ENCODE measurements at places on chromosomes 7 and 10.

GRCh38 chr7:128100225-128100948 is 69.2 kb upstream of the LRRC4 start:
- DNase-seq, result no peak

DNA sequence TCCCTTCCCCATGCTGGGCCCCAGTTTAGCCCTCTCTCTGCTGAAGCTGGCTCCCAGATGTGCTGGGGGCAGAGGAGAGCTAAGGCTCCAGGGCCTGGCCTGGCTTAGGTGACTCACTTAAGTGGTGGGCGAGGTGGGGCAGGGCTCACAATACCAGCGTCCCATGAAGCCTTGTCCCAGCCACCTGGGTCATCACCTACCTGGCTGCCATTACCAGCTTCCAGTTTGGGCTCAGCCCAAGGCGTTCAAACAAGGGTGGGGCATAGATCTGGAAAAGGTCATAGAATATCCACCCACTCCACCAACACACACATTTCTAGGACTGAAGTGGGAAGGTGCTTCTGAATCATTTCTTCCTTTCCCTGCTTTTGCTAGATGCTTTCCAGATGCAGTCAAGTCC is 8.3 kb downstream of the KAZALD1 start:
- DNase-seq, result no peak

DNA sequence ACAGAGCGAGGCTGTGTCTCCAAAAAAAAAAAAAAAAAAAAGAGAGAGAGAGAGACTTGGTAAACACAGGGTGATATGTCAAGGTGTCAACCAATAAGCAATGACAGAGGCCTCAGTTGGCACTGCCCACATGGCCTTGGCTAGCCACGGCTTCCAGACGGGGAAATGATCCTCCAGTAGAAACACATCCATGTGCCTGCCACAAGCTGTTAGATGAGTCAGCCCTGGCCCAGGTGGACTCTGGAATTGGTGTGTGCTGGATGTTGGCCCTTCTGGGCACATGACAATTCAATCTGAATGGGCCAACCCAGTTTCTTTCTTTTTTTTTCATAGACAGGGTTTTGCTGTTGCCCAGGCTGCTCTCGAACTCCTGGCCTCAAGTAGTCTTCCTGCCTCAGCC is 13.7 kb downstream of the RFC2 start:
- no peak for DNase-seq

- peak; percentile 84 for DNase-seq
Observed at GRCh38 chr7:33109005-33109757, at the start of gene RP9. Gene RP9, minus strand, starts transcription at chr7:33109404. Its CDS starts 32 bp downstream, at chr7:33109372.

DNA sequence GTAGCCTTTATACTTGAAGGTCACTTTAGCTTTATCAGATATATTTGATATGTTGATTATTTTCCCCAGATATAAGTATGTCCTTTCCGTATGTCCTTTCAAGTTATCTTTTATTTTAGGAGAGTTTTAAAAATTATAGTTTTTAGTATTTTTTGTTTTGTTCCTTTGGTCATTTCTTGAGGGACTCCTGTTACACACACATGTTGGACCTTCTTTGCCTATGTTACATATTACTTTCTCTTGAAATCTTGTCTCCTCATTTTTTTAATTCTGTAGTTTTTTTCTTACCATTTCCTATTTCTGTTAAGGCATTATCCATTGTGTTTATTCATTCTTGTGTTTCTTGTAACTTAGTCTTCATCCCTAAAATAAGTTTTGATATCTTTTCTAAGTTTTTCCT is 23.9 kb downstream of the GLCCI1 start:
- DNase-seq, result no peak

DNA sequence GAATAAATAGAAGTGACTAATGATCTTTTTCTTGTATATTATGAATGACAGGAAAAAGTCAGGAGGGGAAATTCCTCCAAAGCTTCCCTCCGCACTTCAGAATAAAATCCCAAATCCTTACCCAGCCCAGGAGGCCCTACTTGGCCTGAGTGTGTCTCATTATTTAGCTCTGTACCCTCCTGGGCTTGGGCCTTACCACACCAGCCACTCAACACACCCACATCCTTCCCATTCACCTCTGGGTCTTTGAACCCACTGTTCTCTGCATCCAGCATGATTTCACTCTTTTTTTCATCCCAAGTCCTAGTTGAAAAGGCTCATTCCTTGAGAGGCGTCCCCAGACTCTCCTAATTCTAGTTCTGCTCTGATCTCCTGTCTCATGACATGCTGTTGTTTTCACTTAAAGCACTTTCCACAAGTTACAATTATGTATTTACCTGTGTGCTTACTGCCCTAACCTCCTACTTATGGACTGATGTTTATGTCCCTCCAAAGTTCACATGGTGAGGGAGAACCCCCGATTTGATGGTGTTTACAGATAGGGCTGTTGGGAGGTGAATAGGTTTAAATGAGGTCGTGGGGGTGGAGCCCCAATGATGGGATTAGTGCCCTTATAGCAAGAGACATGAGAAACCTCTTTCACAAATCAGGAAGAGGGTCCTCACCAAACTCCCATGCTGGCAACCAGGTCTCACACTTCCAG is 6.4 kb downstream of the NOD1 start:
- no peak for DNase-seq

- DNase-seq, result no peak
Observed at GRCh38 chr7:96993094-96993865, 12.1 kb upstream of the DLX6 start.

- peak; percentile 58 for DNase-seq
Observed at GRCh38 chr7:924541-925231, 29.8 kb downstream of the ADAP1 start.

DNA sequence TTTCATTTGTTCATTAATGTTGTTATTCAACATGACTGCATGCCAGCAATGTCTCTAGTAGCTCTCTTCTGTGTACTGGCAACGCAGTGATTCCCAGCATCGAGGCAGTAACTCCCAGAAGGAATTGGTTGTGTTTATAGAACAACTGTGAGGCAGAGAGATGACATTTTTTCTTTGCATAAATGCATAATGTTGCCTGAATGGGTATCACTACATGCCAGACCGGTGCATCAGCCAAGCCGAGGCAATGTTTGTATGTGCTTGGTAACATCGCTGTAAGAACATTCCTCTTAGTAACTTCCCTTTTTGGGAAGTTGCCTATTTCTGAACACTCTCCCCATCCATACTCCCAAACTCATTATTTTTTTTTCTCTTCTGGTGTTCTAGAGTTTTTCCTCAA is 182.9 kb downstream of the HTR7 start:
- no peak for DNase-seq

DNA sequence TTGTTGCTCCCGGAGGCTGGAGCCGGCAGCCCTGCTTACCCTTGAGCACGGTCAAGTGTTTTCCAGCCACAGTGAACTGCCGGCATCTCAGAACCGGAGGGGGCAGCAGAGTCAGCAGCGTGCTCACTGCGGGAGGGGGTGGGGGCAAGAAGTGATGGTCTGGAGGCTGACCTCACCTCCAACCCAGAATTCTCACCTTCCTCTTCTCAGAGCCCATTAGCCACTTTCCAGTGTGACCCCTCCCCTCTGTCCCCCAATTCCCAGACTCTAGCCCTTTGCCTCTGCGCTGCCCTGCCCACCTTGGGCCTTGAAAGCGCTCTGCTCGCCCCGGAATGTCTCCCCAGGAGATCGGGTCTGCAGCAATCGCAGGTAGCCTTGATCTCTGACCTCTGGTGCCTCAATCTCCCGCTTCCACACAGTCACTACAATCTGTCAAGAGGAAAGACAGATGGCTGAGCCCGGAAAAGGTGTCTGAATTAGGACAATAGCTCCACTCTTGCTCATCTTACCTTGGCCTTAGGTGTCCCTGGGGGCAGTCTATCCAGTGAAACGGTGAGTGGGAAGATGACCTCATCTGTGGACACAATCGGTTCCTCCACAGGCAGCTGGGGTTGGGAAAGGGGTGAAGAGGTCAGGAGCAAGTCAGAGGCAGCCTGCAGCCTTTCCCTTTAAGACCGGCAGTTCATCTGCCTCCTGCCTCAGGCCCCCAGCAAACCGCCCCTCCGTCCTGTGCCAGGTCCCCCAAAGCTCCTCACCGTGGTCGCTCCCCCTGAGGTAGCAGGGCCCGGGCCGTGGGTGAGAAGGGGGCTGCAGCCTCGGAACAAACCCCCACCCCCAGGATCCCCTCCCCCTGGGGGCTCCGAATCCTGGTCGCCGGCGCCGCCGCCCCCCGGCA is 942 bp downstream of the TRAPPC14 start:
- DNase-seq, result no peak

DNA sequence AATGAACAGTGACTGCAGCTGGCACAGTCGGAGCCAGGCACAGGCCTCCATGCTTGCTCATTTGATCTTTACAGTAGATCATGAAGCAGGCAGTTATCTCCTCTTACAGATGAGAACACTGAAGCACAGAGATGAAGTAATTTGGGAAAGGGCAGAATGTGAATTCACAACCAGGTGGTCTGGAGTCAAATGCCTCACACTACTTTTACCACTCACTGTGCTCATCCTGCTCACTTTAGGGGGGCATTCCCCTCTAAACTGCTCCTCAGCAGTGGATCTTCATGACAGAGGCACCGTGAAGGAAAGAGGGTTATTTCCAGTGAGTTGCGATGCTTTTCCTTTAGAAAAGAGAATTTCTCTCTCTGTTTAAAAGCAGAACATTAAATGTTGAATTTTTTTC is 15.1 kb downstream of the SNX10 start:
- no peak for DNase-seq

DNA sequence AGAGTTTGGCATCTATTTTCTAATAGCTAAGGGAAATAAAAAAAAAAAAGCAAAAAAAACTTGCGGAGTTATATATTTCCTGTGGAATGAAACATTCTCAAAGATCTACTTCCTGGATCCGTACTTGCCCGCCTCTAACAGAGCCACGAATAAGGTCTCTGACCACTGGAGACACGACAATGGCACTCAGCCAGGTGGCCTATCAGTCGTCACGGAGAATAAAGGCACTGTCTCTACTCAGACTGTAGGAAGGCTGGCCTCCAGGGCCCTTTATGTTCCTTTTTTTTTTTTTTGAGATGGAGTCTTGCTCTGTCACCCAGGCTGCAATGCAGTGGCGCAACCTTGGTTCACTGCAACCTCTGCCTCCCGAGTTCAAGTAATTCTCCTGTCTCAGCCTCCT is 58.7 kb downstream of the RGS10 start:
- DNase-seq, result no peak

- DNase-seq, result no peak
Observed at GRCh38 chr10:5413012-5413938, 918 bp downstream of the NET1 start.

DNA sequence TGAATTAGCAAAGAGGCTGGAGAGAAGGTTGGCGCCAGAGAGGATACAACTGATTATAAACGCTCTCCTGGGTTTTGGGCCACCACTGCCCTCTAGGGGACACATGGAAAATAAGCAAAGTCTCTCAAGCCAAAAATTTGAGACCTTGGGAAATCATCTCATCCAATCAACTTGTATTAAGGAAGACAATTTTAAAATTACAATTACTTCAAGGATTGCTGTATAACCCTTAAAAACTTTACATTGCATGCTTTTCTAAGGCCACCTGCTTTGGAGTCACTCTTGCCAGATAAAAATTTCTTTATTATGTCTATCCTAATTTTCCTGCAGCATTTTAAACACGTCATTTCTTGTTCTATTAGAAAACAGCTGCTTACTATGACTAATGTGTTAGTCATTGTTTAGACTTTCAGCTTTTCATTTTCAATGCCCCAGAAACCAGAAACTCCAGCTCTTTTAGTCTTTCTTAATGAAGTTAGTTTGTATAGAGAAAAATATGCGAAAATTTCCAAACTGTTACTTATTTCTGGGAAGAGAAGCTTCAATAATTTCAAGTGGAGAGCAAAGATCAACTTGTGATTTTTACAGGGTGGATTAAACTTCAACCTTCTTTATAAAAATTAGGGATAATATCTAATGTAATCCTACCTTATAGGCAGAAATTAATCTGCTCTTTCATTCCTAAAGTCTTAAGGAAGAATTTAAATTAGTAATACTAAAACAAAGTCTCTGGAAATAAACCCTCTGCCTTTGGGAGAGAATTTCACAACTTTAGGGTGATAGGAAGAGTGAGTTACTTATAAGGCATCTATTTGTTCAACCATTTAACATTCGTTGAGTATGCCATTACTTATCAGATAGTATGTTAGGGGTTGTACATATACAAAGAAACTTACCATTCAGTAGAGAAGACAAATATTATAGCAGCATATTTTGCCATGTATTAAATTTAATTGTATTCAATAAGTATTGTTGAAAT is 20.6 kb upstream of the RHOBTB1 start:
- peak; percentile 77 for DNase-seq

DNA sequence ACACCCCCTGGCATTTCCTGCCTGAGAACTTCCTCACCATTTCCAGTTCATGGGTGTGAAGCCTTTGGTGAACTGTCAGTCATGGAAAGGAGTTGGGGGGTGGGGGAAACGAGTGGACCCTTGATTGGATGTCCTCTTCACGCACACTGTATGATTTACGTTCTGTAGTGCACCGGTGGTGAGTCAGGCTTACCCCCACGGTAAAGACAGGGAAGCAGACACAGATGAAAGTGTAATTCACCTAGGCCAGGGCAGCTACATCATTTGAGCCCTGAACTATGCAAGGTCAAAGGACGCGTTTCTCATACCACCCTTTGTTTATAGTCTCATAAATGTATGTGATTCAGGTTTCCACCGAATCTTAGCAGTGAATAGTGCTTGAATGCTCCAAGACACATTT is 628.3 kb upstream of the PFKP start:
- no peak for DNase-seq

- DNase-seq, result no peak
Observed at GRCh38 chr7:73827567-73828106, 3.2 kb upstream of the CLDN4 start.

GRCh38 chr7:30633223-30633622 is 38.5 kb downstream of the GARS1 start:
- no peak for DNase-seq

- no peak for DNase-seq
Observed at GRCh38 chr7:138713191-138713590, 12.0 kb upstream of the SVOPL start.

GRCh38 chr7:27172823-27173510 is 1.2 kb downstream of the HOXA10 start:
- no peak for DNase-seq
